Stimulated activated CD8-positive, alpha-beta memory T cell treated with anti-CD3 and anti-CD28 coated beads, Interleukin-4, amount 100 ng/mL, for 1 hour (primary cell): ENCODE measurements at places on chromosomes 5 and 9.

DNA sequence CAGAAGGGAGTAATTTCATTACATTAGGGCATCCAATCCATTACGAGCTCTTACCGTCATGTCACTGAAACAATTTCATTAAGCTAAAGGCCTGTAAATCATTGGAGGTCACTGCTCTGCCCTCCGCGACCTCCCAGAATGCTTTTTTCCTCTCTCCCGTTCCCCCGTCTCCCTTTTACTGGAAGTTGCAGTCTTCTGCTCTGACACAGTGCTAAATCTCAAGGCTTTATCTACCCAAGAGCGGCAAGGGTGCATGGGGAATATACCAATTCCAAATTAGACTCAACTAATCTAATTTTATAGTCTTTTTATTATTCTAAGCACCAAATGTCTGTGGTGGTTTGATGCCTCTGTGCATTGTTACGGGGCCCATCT lies 265.7 kb upstream of the PANK3 start:
- DNase-seq = no peak

GRCh38 chr9:120895951-120896350 lies 19.0 kb upstream of the PHF19 start:
- no peak for DNase-seq

GRCh38 chr5:135571902-135572301 lies 6.9 kb downstream of the CXCL14 start:
- no peak for DNase-seq

GRCh38 chr5:153964880-153965645 lies 73.6 kb downstream of the FAM114A2 start:
- no peak for DNase-seq

DNA sequence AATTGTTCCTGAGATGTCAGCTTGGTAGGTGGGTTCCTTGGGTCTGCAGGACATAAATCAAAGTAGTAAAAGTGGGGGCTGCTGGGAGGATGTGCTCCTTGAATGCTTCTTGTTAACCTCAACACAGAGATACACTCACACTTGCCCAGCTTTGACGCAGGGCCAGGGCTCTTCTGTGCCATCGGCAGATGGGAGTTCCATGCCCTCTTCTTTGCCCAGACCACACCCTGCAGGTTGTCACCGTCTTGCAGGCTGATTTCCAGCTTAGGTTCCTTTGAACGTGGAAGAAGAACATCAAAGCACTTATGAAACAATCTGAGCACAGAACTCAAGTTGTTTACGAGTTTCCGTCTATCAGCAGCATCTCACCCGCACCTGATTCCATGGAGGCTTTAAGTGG lies 11.0 kb downstream of the DBH start:
- no peak for DNase-seq

GRCh38 chr5:83991566-83992224 lies 271.0 kb upstream of the HAPLN1 start:
- DNase-seq = no peak

DNA sequence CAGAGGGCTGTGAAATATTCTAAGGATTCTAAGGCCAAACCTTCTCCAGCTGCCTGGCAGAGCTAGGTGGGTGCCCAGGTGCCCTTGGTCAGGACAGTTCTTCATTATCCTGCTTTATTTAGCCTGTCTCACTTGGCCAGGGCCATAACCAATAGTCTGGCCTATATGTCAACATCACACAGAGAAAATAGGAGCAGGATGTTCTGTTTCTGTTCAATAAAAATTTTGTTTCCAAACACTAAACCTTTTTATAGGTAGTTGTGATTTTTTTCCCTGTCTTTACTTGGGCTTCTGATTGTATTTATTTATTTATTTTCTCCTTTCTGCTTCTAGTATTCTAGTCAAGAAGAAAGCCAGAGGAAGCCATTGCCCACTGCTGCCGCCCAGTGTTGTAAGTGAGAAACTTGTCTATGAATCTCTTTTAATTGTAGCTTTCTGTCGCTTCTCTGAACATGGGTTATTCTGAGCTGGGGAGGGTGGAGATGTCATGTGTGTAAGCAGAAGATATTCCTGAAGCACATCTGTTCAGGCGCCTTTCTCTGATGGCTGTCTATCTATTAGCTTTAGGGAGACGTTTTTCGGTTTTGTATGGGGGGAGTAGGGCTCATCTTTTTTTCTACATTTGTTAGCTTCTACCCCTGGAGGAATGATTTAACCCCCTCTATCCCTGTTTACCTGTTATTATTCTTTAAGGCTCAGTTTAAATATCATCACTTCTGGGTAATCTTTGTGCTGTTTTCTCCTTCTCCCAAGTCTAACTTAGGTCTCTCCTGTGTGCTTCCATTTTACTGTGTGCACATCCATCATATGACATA lies 97.1 kb downstream of the UNC13B start:
- peak; percentile 9 for DNase-seq

GRCh38 chr9:97903177-97903576 lies 19.1 kb downstream of the TRMO start:
- DNase-seq = no peak

- DNase-seq = no peak
These were observed 145.9 kb upstream of the CDH6 start for GRCh38 chr5:31047621-31048020.
